IPS DF 6.9 (cell line): ENCODE measurements at places on chromosomes 12 and 14.

- H3K4me1 ChIP-seq: peaks cover 2% of the 10 kb centered on the region; the same call in 1 of the 2 replicates
- H3K4me3 ChIP-seq: no peak overlapping the region
- no peaks in the 10 kb centered on the region for H3K27me3 ChIP-seq
- H3K27ac ChIP-seq: no peak overlapping the region
- no peak for DNase-seq
- H3K36me3 ChIP-seq: no peaks in the 10 kb centered on the region
Measured at GRCh38 chr12:24226745-24227350, 277.4 kb upstream of the SOX5 start.

GRCh38 chr12:98973395-98973794 lies 328.3 kb downstream of the APAF1 start:
- no peaks in the 10 kb centered on the region for H3K27me3 ChIP-seq
- no peaks in the 10 kb centered on the region for H3K4me1 ChIP-seq
- no peak overlapping the region for H3K27ac ChIP-seq
- H3K36me3 ChIP-seq: no peaks in the 10 kb centered on the region

DNA sequence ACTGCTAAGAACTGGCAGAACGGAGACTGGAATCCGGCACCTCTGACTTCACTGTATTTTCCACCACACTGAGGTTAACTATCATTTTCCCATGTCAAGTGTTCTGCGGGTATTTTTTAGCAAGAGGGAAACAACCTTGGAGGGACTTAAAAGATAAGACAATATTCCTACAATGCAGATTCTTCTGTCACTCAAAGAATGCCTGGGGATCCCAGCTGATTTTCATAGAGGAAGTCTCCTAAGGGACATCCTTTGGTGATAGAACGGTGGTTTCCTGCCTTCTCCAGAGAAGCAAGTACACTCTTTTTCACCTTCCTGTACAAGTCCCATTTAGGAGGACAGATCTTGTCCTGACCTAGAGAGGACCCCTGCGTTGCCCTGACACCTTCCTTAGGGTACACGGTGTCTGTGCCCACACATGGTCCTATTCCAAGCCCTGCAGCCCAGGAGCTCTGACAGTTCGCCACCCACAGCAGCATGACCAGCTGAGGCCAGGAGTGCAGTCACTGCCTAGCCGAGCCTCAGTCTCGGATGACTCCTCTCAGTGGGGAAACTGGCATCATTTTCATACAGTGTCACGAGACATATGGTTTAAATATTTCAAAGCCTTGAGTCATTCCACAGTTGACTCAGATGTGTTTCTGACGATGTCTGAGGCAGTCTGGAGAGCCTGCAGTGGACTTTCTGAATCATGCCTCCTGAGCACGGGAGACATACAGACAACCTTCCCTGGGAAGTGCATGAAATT lies 181.3 kb upstream of the FKBP4 start:
- H3K27ac ChIP-seq: no peak overlapping the region
- H3K4me3 ChIP-seq: no peak overlapping the region
- DNase-seq: no peak
- peaks cover 2% of the 10 kb centered on the region; the same call in 1 of the 2 replicates for H3K4me1 ChIP-seq

GRCh38 chr14:22225516-22226140 lies 363.4 kb downstream of the DAD1 start:
- DNase-seq: no peak
- no peaks in the 10 kb centered on the region for H3K36me3 ChIP-seq
- H3K4me3 ChIP-seq: no peak overlapping the region
- H3K27ac ChIP-seq: no peak overlapping the region

- H3K4me3 ChIP-seq: no peak overlapping the region
- peaks cover 2% of the 10 kb centered on the region; the same call in 1 of the 2 replicates for H3K4me1 ChIP-seq
- no peaks in the 10 kb centered on the region for H3K27me3 ChIP-seq
- DNase-seq: no peak
Measured at GRCh38 chr12:116244001-116244400, 33.5 kb downstream of the MED13L start.

- no peaks in the 10 kb centered on the region for H3K4me1 ChIP-seq
- H3K27ac ChIP-seq: no peak overlapping the region
- peaks cover 3% of the 10 kb centered on the region; the same call in 1 of the 2 replicates for H3K36me3 ChIP-seq
Measured at GRCh38 chr14:102717276-102717675, 60.0 kb upstream of the TRAF3 start.

DNA sequence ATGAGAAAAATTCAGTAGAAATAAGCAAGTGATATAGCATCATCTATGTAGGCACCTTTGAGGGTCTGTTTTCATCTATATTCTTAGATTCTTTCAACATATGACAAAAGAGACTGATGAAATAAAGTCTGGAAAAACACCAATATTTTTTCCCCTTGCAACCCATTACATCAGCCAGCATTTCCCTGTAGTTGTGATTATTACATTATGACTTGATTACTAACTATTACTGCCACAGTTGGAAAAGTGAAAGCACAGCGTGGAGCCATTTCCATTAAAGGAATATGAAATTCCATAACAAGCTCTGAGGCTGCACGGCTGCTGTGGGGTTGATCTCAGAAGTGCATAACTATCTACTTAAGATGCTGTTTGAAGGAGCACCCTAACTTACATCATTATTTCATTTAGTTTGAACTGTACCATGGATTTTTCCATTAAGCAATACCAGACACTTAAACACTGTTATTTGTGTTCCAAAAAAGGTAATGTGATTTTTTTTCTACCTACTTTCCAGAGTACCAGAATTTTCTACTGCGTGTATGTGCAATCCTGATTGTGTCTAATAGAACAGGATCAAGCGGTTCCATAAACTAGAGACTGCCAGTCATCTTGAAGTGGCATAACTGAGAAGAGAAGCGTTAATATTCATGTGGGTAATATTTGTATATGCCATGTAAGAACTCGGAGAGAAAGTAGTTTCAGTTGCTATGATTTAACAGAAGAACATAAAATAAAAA lies 405.5 kb downstream of the MDGA2 start:
- H3K4me3 ChIP-seq: no peak overlapping the region
- H3K27me3 ChIP-seq: no peaks in the 10 kb centered on the region
- H3K27ac ChIP-seq: no peak overlapping the region
- H3K36me3 ChIP-seq: no peaks in the 10 kb centered on the region
- DNase-seq: no peak
- H3K4me1 ChIP-seq: no peaks in the 10 kb centered on the region

- H3K36me3 ChIP-seq: 0 out of 2 replicates have a peak, but pooled peaks cover 3% of the 10 kb centered on the region
- peaks cover 10% of the 10 kb centered on the region for H3K4me1 ChIP-seq
- no peak for DNase-seq
- no peak overlapping the region; the same call in 1 of the 2 replicates for H3K4me3 ChIP-seq
Measured at GRCh38 chr12:120266180-120266870, 795 bp upstream of the PXN start.

GRCh38 chr12:90428881-90429280 lies 526.1 kb downstream of the CCER1 start:
- no peak overlapping the region for H3K4me3 ChIP-seq
- H3K4me1 ChIP-seq: no peaks in the 10 kb centered on the region
- DNase-seq: no peak
- no peak overlapping the region for H3K27ac ChIP-seq

- no peak for DNase-seq
- no peak within 1 kb of the TSS for H3K27ac ChIP-seq
- H3K4me3 ChIP-seq: no peak within 1 kb of the TSS
- H3K27me3 ChIP-seq: peaks cover 9% of the 10 kb centered on the region
- no peaks in the 10 kb centered on the region for H3K4me1 ChIP-seq
- no peaks in the 10 kb centered on the region for H3K36me3 ChIP-seq
Measured at GRCh38 chr12:132610051-132610759, at the start of gene LRCOL1. Gene LRCOL1 (minus strand): TSS chr12:132610582. CDS start chr12:132606251, 4,331 bp downstream.

- H3K27ac ChIP-seq: no peak overlapping the region
- DNase-seq: no peak
- no peaks in the 10 kb centered on the region for H3K27me3 ChIP-seq
- no peaks in the 10 kb centered on the region for H3K4me1 ChIP-seq
- H3K36me3 ChIP-seq: no peaks in the 10 kb centered on the region
Measured at GRCh38 chr14:76268047-76268431, 107.9 kb upstream of the ESRRB start.

DNA sequence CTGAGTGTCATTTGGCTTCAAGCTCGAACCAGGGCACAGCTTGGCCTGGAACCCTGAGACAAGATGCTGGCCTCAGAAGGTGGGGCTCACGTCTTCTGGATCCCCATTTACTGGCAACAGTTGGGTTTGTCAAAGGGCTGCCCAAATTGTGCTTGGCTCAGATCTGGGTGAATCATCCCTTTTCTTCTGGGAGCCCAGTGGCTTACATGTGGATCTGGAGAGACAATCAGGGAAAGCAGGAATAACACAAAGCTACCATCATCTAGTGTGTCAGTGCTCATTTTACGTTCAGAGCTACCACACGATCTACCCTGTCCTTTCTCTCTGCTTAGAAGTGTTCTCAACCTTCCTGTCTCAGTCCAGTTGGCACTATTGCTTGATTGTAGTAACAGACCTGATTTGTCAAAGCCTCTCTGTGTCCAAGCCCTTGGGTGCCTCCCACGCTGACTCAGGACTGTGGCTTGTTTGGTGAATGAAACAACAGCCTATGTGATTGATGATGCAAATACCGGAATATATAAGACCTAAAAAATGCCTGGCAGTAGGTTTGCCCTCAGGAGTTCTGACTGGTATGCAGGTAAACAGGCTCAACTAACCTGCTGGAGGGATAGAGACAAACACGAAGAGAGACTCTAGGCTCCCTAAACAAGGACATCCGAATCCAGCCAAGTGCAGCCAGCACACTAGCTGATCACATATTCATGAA lies 974.3 kb downstream of the VRK1 start:
- no peak for DNase-seq
- H3K27me3 ChIP-seq: no peaks in the 10 kb centered on the region
- no peaks in the 10 kb centered on the region for H3K36me3 ChIP-seq

DNA sequence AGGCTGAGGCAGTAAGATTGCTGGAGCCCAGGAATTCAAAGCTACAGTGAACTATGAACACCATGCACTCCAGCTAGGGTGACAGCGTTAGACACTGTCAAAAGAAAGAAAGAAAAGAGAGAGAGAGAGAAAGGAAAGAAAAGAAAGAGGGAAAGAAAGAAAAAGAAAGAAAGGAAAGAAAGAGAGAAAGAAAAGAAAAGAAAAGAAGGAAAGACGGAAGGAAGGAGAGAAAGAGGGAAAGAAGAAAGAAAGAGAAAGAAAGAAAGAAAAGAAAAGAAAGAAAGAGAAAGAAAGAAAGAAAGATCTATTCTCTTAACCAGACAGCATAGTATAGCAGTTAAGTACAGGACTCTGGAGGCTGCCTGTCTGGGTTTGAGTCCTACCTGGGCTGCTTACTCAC lies 21.9 kb upstream of the DENND5B start:
- no peaks in the 10 kb centered on the region for H3K36me3 ChIP-seq
- no peaks in the 10 kb centered on the region for H3K27me3 ChIP-seq
- no peak for DNase-seq
- H3K4me1 ChIP-seq: no peaks in the 10 kb centered on the region
- no peak overlapping the region for H3K27ac ChIP-seq

DNA sequence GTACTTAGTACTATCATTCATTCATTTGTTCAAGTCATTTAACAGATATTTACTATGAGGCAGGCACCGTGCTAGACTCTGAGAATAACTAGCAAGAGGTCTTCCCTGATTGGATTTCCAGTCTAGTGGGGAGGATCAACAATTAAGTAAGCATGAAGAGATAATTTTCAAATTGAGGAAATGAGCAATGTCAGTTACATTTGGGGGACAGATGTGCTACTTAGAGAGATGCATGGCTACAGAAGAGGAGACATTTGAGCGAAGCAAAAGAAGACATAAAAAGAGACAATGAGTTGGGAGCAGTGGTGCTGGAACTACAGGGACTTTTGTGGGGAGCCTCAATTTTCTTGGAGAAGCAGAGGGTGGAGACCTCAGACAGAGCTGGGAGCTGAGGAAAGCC lies 7.7 kb downstream of the KCNA5 start:
- no peaks in the 10 kb centered on the region for H3K36me3 ChIP-seq
- H3K27ac ChIP-seq: no peak overlapping the region
- no peak overlapping the region for H3K4me3 ChIP-seq
- DNase-seq: no peak
- H3K4me1 ChIP-seq: no peaks in the 10 kb centered on the region

GRCh38 chr12:64090047-64090446 lies 132.0 kb downstream of the KICS2 start:
- no peak overlapping the region for H3K4me3 ChIP-seq
- H3K4me1 ChIP-seq: no peaks in the 10 kb centered on the region
- no peak overlapping the region for H3K27ac ChIP-seq
- no peaks in the 10 kb centered on the region for H3K36me3 ChIP-seq

- H3K27ac ChIP-seq: no peak overlapping the region
- H3K4me3 ChIP-seq: no peak overlapping the region
- no peak for DNase-seq
- no peaks in the 10 kb centered on the region for H3K4me1 ChIP-seq
- H3K27me3 ChIP-seq: no peaks in the 10 kb centered on the region
- no peaks in the 10 kb centered on the region; the same call in 1 of the 2 replicates for H3K36me3 ChIP-seq
Measured at GRCh38 chr12:131012279-131013069, 58.8 kb downstream of the ADGRD1 start.

DNA sequence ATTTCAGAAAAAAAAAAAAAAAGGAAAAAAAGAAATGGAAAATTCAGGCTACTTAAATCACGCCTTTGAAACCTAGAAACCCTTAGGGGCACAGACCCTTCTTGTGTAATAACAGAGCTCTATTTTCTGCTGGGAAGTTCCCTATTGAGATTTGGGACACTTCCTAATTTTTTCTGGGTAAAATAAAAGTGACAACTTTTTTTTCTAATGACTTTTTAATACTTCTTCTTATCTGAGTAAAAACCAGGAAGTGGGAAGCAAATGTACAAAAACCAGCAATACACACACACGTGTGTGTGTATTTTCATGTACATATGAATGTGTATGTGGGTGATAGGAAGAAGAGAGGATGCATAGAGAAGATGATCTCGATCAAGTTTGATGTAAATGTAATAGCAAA lies 35.8 kb downstream of the ETV6 start:
- DNase-seq: no peak
- H3K27ac ChIP-seq: no peak overlapping the region
- H3K27me3 ChIP-seq: no peaks in the 10 kb centered on the region
- no peak overlapping the region for H3K4me3 ChIP-seq
- H3K4me1 ChIP-seq: no peaks in the 10 kb centered on the region

DNA sequence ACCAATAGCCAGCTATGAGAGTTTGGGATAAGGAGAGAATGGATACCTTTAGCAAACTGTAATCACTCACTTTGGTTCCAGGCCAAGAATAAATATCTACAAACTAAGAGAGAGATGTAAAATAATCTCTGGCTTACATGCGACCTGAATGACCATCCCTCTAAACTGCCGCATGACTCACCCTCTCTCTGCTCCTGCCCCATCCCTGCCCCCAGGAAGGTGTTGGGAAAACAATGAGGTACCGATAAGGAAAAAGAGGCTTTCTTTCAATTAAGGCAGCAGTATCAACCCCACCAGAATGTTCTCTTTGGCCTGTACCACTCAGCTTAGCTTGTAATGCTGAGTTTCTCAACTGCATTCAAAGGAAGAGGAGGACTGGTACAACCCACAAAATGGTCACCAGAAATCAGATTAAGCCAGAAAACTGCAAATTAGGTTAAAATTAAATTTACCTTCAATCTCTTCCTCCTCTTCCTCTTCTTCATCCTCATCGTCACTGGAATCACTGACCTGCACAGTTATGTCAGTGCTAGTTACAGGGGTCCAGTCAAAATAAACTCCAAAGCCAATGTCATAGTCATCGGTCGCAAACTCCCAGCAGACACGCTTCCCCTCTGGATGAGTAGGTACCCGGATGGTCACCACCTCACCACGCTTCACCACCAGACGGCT lies 22.0 kb downstream of the GSTZ1 start:
- no peaks in the 10 kb centered on the region for H3K36me3 ChIP-seq
- no peak overlapping the region for H3K4me3 ChIP-seq
- H3K4me1 ChIP-seq: peaks cover 7% of the 10 kb centered on the region; the same call in 1 of the 2 replicates
- no peak overlapping the region for H3K27ac ChIP-seq

- no peaks in the 10 kb centered on the region for H3K36me3 ChIP-seq
- H3K4me1 ChIP-seq: peaks cover 9% of the 10 kb centered on the region
- H3K27ac ChIP-seq: no peak overlapping the region
- H3K4me3 ChIP-seq: no peak overlapping the region
- no peaks in the 10 kb centered on the region for H3K27me3 ChIP-seq
Measured at GRCh38 chr12:119201789-119202543, 23.2 kb downstream of the HSPB8 start.
